ENCODE measurements at places on chromosomes 16 and 17.

- DNase-seq = no peak
Measured at GRCh38 chr16:25691519-25692091, at the start of gene HS3ST4. TSS of gene HS3ST4 (plus strand) at chr16:25691959.

- no peak for DNase-seq
Measured at GRCh38 chr16:19916064-19916463, 31.4 kb upstream of the GPRC5B start.

DNA sequence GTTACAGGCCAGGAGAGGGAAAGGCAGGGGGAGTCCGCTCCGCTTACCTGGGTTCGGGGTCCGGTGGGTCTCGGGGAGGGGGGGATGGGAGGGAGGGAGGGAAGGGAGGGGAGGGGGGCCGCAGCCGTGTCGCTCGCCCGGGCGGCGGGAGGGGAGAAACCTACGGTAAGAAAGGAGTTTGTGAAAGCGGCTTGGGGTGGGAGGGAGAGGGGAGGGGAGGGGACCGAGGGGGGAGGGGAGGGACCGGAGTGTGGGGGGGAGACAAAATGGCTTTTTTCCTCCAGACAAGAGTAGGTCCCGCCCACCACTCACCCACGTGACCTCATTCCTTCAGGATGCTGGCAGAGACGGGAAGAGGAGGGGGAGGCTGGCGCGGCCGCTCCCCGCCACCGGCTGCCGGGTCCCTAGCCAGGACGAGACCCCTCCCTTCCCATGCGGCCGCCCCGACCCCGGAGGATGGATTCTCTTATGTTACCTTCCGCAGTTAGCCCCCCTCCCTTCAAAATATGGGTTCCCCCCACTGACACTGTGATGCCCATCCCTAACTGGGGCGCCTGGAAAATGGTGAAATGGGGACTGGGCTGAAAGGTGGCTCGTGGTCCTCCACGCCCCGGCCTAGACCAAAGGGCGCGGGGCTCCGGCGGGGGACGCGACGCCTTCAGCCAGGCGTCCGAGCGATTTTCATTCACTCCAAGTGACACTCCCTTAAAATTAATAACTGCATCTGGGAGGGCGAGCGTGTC is at the start of gene PCGF2:
PCGF2 (minus strand) TSS at position 188 of the 743 bp plus-strand sequence. CDS start 7,934 bp downstream, outside the sequence.
- no peak for DNase-seq

- no peak for DNase-seq
Measured at GRCh38 chr16:47581114-47581513, 120.0 kb downstream of the PHKB start.

DNA sequence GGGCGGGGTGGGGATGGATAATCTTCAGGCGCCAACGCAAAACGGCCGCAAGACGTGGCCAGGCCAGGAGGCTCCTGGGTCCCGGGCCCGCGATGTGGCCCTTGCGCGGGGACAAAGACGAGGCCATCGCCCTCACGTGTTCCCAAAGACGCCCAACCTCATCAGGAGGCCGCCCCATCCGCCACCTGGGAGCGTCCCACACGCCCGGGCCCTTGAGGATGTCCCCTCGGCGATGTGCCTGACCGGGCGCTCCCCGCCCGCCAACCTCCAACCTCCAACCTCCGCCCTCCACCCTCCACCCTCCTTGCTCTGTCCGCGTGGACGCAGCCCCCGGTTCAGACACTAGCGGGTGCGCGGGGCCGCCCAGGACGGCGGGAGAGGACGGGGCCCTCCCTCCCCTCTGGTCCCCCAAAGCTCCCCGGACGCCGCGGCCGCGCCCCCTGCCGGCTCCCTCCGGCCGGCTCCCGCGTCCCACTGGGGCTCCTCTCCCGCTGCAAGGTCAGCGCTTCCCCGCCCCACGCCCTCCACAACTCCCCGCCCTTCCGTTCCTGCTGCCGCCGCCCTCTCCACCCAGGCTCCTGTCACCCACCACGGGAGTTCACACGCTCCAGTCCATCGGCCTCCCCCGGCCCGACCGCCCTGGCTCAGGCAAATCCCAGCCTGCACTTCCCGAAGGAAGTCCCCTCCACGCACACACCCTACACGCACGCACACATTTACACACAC is 250.8 kb upstream of the RPL38 start:
- DNase-seq = no peak

DNA sequence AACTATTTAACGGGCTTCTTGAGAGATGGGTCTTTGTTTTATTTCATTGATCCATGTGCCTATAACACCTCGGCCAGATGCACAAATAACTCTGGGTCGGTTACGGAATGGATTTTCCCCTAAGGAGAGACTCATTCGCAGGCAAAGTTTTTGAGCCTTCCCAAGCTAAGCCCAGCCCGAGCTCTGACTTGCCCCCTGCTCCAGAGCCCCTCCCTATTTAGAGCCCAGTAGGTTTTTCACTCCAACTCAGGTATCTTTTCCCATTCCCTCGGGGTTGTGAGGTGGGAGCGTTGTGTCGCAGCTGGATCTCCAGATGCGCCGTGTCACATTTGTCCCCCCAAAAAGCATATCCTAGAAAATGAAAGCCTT is 812 bp upstream of the MYOCD start:
- no peak for DNase-seq

- DNase-seq = no peak
Measured at GRCh38 chr17:6651354-6651918, at the start of the genes C17orf100 and MED31. TSS of gene C17orf100 (plus strand) at chr17:6651762. CDS start at chr17:6651914, 152 bp downstream. TSS of gene MED31 (minus strand) at chr17:6651605. CDS start at chr17:6651528, 77 bp downstream.

- no peak for DNase-seq
Measured at GRCh38 chr17:33595828-33596227, 302.7 kb upstream of the ASIC2 start.

DNA sequence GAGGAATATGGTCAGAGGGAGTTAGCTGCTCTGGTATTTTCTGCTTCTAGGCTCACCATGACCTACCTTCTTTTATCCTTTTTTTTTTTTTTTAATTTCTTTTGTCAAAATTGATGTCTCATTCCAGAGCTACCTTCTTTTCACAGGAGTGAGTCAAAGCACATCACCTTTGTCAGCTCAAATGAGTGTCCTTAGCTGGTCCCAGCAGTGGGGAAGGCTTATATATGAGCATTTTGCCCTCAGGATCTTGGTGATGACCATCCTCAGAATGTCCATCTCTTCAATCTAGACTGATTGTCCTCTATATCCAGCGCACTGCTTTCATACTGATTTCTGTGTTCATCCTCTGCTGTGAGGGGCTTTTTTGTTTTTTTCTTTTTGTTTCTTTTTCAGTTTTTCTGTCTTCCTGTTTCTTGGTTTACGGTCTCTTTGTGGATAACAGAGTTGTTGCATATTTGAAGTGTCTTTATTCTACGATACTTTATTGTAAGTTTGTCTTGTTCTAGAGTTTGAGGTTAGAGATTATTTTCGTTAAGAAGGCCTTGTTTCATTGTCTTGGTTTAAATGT is 24.9 kb downstream of the CBFB start:
- DNase-seq = no peak

- no peak for DNase-seq
Measured at GRCh38 chr16:21702276-21702675, 38.5 kb downstream of the OTOA start.

GRCh38 chr16:9128346-9129342 is 37.2 kb downstream of the HAPSTR1 start:
- DNase-seq = no peak

DNA sequence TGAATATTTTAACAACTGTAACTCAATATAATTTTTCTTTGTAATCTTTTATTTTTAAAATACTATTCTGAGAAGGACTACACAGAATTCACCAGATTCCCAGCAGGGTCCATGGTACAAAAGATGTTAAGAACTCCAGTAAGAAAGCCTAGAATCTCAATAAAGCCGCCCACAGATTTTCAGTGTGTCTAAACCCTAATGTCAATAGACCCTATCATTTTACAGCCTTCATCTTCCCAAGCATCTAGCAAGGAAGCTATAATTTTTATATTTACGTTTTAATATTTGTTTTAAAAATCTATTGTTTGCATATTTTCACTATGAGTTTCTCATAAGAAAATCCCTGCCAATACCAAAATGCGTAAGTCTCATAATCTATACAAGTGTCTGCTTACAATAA is 148.5 kb downstream of the CEP112 start:
- no peak for DNase-seq

DNA sequence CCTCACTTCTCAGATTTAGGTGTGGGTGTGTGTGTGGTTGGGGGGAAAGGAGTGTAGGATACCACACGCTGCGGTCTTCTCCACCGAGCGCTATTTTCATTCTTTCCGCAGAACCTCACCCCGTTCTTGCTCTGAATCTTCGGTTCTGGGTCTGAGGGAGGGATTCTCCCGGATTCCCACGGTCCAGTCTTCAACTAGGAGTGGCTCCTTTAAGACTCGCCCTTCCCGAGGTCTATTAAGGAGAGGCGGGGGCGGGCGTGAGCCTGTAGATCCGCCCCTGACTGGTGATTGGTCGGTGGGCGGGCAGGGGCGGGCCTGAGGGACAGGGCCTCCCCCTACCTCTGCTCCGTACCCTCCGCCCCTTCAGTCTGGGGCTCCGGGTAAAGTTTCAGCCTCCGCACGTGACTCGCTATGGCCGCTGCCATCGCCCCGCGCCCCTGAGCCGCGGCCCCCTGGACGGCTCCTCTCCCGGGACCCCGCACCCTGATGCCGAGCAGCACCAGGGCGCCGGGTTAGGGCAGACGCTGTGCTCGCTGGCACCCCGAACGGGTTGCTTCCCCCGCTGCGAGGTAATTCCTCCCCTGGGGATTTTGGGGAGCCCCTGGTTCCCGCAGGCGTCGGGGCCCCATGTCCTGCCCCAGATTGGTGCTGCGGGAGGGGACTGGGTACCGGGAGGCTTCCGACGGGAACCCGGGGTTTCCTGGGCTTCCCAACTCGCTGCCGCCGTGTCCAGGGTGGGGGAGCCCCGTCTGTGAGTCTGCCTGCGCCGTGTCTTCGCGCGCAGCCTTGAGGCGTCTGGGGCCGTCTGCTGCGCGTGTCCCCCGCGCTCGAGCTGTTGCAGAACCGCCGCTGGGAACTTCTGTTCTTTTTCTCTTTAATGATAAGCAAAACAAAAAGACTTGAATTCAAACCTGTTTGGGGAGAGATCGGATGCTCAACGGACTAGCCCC is 9.2 kb downstream of the RARA start:
- no peak for DNase-seq

GRCh38 chr16:1330260-1330914 is 3.1 kb upstream of the BAIAP3 start:
- DNase-seq = no peak

- no peak for DNase-seq
Measured at GRCh38 chr16:57711-58110, 4.1 kb downstream of the SNRNP25 start.

GRCh38 chr17:19660219-19660870 is 11.8 kb downstream of the ALDH3A2 start:
- no peak for DNase-seq

GRCh38 chr17:17018612-17019429 is 23.4 kb upstream of the MPRIP start:
- no peak for DNase-seq

DNA sequence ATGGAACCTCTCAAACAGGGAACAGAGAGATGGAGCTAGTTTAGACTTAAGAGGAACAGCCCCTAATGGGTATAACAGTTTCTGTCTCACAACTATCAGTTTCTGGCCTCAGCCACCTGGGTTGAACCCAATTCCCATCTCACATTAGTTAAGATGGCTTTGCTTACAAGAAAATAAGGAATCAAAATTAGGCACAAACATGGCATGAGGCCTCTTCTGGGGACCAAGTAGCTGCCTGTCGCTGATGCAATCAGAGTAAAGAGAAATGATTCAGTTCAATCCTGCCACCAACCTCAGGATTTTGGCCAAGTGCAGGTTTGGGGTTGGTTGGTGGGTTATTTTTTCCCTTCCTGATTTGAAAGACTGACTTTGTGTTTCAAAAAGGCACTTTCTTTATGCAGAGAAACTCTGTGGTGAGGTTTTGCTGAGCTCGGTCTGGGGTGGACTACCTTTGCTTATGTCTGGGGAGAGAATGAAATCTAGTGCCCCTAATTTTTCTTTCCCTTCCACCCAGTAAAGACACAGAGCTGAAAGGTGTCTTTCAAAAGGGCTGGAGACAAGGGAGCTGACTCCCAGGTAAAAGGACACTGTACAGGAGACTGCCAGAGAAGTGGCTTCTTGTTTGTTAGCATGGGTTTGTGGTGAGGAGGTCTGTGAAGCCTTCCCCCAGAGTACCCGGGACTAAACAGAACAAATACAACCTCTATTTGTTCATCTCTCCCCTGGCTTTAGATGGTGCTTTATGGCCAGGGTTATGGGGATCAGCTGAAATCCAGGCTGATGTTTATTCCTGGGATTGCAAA is 44.8 kb upstream of the NFAT5 start:
- no peak for DNase-seq

DNA sequence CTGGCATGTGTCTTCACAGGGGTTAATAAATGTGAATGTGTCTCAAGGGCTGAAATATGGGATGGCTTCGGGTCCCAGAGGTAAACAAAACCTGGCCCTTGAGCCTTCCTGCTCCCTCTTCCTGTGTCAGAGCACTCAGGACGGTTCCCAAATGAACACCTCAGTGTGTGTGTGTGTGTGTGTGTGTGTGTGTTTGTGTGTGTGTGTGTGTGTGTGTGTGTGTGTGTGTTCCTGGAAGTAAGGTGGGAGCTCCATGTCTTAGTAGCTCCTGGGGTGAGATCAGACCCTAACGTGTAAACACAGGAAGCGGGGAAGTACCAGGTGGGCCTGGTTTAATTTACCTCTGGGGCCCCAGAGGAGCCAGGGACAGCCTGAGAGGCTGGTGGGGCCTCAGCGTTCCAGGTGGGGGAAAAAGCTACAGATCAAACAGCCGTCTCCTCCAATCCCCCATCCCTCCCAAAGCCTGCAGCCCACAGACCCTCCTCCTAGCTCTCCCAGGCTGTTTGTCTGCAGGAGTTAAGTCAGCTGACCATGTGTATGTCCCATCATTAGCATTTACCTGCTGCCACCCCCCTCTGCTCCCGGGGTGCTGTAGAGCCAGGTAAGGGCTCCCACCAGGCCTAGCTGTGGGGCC is 6.1 kb downstream of the KIF19 start:
- no peak for DNase-seq

DNA sequence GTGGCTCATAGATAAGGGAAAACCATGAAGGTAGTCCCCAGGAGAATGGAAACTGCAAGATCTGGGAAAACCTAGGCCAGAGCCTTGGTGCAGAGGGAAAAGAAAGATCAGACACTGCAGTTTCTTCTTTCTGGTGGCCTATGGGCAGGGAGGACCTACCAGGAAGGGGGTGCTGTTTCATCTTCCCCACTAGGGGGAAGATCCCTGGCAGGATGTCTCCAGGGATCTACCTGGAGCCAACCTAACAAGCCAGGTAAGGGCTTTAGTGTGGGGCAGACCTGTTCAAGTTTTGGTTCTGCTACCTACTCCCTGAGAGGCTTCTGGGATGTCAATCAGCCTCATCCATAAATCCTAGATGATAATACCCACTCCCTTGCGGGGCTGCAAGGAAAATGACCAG is 21.4 kb downstream of the TOM1L2 start:
- no peak for DNase-seq

DNA sequence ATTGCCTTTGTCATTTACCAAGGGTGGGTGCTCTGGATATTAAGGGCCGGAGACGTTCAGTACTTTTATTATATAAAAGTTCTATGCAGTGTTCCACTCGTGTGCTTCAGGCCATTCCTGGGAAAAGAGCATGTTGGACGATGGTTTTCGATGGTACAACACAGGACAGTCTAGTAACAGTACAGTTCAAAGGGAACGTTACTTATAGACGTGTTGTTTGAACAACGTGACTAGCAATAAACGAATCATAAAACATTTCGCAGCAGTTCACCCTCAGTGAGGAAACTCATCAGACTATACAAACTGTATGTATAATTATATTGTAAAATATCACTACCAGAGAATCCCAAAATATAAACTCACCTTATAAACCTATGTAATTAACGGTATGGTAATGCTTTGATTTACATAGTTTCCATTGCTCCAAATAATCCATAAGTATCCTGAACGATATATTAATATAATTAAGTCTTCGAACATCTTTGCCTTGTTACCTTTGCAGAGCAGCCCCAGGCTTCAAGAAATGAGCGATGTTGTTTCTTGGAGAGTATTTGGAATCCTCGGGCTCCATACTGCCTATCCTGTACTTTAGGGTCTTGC is 589 bp downstream of the NMT1 start:
- no peak for DNase-seq

Measured in vagina (tissue), 2 donors.